ENCODE measurements at places on chromosomes 3 and 15.

- DNase-seq: no peak
These were observed 19.9 kb downstream of the DNASE1L3 start for GRCh38 chr3:58190882-58191281.

DNA sequence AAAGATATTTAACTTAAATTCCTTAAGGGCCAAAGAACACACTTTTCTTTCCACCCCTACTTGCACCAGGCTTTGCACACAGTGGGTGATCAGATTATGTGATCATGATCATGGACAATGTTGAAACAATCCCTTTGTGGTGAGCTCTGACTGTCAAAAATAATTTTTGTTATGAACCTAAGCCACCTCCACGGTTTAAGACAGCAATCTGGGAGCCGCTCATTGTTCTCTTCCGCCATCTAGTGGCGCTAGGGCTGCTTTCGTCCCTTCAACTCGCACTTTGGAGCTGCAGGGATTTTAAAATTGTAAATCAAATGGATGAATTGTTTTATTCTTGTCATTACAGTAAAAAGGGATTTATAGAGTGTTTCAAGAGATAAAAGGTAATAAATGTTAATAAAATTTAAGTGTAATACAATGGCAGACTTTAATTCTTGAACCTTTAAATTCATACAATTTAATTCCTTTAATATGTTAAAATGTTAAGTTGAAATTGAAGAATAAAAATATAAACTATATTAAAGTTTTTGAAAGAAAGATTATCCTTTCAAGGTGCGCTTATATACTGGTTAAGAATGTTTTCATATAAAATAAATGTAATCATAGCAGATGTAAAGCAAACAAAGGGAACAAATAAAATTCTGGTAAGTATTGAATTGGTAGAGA is 45.3 kb upstream of the ARL6 start:
- DNase-seq: peak; percentile 48

GRCh38 chr3:21515417-21515816 is 235.6 kb downstream of the ZNF385D start:
- no peak for DNase-seq

- DNase-seq: no peak
These were observed 106.7 kb downstream of the MYO5A start for GRCh38 chr15:52422001-52422400.

- DNase-seq: peak; percentile 26
These were observed 78.7 kb upstream of the GCNT3 start for GRCh38 chr15:59532770-59533379.

GRCh38 chr3:128168836-128169235 is 15.6 kb downstream of the EEFSEC start:
- DNase-seq: no peak

GRCh38 chr3:136281966-136282520 is 31.9 kb downstream of the PCCB start:
- no peak for DNase-seq

DNA sequence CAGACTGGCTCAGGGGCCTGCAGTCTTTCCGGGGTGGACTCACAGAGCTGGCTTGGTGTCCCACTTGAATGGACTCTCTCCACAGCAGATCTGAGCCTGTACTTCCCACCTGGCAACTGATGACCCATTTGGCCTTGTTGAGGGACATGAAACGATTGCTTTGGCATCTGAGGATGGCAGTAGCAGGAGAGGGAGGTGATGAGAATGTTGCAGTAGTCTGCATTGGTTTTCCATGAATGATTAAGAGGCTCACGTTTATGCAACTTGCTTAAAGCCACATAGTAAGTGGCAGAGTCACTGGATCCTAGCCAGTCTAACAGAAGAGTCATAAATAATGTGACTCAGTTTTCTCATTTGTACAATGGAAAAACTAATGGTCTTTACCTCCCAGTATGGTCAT is 21.9 kb downstream of the IL20RB start:
- DNase-seq: no peak

- DNase-seq: no peak
These were observed 594.9 kb upstream of the CFAP20DC start for GRCh38 chr3:59644479-59645402.

DNA sequence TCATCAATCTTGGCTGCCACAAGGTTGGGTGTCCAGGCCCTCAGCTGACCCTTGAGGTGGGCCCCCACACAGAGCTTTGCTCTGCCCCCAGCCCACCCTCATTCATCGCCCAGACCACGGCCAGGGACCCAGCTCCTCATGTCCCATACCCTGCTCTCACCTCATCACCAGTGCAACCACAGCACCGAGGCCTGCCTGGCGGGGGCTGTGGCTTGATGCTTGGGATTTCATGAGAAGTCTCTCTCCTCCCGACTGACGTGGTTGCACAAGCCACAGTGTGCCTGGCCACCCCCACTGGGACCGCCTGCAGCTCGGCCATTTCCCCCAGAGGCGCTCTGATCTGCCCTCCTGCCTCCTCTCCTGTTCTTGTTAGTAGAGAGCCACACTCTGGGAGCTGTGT is 45.4 kb upstream of the MTMR10 start:
- no peak for DNase-seq

DNA sequence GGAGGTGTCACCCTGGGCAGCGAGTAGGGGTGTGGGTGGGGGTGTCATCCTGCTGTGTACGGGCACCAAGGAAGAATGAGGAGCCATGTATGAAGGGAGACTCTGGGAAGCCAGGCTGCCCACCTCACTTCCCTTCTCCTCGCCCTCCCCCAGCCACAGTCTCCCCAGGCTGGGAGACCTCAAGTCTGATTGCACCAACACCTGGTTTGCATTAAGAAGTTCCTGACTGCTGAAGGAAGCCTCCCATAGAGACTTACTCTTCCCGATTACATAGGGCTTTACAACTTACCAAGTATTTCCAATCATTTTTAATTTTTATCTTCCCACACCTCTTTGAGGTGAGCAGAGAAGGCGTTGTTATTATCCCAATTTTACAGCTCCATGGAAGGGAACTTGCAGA is 29.5 kb upstream of the SMAD3 start:
- no peak for DNase-seq

DNA sequence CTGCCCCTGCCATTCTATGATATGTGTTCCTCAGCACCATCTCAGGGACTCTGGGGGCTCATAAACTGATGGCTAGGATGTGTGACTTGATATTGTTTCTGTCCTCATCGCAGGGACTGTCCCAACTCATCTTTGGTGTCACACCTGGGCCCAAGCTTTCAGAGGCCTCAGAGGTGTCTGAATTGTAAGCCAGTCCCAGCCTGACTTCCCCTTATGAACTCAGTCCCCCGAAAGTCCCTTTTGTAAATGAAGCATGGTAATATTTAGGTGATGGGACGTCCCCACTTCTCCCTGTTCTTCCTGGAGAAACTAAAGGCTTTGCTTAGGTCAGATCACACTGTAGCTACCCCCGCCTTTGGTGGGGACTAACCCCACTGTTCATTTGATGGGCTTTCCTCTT is 142.4 kb upstream of the TLE3 start:
- DNase-seq: no peak

- no peak for DNase-seq
These were observed 15.3 kb downstream of the SCG3 start for GRCh38 chr15:51696566-51696965.

GRCh38 chr15:62391641-62392262 is 226.7 kb upstream of the C2CD4B start:
- DNase-seq: peak; percentile 5

GRCh38 chr15:64249406-64249805 is 86.6 kb upstream of the PPIB start:
- no peak for DNase-seq

DNA sequence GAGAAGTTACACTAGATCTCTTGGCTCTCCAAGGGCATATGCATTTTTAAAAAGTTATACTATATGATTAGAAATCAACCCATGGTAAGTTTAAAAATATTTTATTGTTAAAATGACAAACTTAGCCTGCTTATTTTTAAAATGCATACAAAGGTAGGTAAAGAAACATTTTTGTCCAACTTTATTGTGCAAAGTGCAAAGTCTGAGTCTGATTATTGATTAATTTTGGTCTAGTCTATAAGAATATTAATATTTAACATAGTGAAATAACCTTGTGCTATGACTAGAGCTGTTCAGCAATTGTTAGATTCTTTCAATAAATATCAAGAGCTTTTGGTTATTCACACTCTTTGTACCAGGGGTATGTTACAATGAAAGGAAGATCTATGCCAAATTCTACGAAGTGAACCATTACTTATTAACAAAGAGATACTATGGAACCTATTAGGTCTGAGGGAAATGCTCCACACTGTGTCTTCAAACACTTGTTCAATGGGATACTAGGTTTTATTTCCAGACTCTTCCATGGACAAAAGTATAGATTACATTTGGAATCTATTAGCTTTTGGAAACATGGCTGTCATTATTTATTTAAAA is 70.4 kb downstream of the DIPK2A start:
- no peak for DNase-seq

GRCh38 chr3:149226776-149227175 is 5.1 kb upstream of the CP start:
- no peak for DNase-seq

- DNase-seq: no peak
These were observed 58.7 kb downstream of the GUCA1C start for GRCh38 chr3:108894981-108895380.

DNA sequence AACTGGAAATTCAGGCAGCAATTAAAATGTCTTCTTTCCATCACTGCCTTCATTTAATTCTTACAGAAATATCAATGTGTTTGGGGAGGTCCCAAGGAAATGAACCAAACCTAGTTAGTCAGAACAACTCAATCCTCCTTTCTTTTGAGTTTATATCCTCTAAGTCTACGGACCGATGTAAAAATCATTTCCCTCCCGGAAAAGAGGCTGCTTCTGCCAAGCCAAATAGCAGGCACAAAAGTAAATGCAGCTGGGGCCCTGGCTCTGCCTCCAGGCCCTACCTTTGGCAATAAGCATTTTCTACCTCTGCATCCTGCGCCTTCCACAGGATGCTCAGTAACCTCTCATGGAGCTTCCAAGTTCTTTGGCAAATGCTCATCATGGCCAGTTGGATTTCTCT is 122.5 kb upstream of the COL8A1 start:
- no peak for DNase-seq

GRCh38 chr3:119542168-119542767 is 17.1 kb downstream of the CD80 start:
- DNase-seq: no peak

GRCh38 chr3:50154840-50155490 is at the start of gene SEMA3F:
SEMA3F (plus strand) TSS chr3:50155324; CDS start chr3:50159623, 4,299 bp downstream.
- peak; percentile 76 for DNase-seq

DNA sequence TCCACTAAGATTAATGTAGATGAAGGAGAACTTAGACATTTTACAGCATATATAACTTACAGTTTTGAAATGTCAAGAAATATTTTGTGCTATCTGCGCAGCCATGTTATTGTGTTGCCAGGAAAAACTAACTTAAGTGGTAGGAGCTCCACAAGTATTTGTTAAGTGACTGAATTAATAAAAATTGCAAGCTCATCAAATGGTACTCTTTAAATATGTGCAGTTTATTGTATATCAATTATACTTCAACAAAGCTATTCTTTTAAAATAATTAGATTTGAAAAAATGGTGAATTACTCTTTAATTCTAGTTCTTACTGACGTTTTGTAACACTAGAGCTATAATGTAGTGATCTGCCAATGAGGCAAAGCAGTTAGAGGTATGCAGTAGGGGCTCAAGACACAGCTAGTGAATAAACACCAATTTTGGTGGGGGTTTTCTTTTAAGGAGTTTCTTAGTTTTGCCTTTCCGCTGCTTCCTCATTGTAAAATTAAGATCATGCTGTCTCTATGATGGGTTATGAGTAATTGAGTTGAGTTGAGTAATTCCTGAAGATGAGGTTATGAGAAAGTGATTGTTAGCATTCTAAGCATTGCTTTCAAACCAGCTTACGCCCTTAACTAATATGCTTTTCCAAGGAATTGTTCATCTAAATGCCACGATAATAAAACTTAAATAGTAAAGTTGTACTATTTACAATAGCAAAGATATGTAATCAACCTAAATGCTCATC is 10.9 kb upstream of the LXN start:
- no peak for DNase-seq

- DNase-seq: no peak
These were observed 6.1 kb downstream of the SLC51B start for GRCh38 chr15:65051266-65051665.

DNA sequence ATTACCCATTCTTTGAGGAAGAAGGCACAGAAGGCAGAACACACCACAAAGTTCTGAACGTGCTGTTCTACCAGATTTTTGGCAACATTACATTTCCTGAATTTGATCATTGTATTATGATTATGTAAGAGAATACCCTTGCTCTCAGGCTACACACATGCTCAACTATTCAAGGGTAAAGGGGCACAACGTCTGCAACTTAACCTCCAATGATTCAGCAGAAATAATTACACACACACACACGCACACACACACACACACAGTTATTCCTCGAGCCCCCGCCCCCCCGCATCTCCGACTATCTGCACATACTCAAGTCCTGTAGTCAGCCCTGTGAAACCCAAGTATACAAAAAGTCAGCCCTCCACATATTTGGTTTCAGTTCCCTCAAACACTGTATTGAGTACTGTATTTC is 26.8 kb downstream of the RPN1 start:
- no peak for DNase-seq

DNA sequence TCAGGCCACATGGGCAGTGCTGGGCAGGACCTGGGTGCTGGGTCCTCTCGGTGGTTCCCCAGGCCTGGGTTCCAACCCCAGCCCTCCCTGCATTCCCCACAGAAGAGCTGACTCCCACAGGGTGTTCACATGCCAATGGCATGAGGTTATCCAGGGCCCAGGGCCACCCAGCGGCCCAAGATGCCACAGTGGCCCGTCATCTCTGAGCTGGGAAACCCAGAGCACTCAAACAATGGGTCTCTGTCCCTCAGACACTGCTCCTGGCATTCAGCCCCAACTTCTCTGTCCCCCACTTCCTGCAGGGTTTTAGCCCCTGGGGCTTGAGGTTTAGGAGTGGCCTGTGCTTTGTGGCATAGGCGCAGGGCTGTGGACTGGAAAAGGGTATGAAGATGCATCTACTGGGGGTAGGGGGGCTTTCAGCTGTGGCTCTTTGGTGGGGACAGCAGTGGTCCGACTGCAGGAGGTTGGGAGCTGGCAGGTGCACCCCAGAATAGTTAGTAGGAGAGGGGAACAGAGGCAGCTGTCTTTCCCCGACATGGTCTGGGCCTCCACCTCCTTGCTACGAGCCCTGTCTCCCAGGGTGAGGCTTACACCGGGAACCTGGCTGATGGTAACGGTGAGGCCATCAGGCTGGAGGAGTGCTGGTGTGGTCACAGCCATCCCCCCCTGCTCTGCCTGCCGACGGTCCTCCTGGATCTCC is 1.7 kb downstream of the CCDC9B start:
- no peak for DNase-seq

- DNase-seq: no peak
These were observed 220.7 kb downstream of the MEX3B start for GRCh38 chr15:81825136-81825535.

GRCh38 chr3:48594417-48595049 is 596 bp downstream of the COL7A1 start:
- DNase-seq: no peak

DNA sequence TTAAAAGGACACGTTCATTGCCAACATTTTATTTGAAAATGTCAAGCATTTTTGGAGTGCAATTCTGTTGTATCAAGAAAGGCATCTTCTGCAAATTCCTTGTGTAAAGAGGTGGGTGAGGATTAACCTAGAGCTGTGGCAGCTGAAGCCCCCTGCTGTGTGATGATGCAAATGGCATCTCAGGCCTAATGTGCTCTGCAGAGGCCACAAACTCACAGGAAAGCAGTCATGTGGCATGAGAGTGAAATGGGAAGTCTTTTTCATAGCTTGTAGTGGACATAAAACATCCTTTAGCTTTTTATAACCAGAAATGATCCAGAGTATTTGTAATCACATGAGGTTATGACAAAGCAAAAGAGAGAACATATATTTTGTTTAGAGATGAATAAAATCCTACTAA is 6.4 kb downstream of the CADM2 start:
- DNase-seq: no peak
